ENCODE measurements at places on chromosomes 1 and 21. TPM values are rescaled to one million over a fixed set of nuclear protein-coding genes. Genes with fewer than 3 reads are reported as not detected.

- H3K36me3 ChIP-seq, result no peaks in the 10 kb centered on the region
- H3K4me3 ChIP-seq, result no peak overlapping the region
- H3K4me1 ChIP-seq, result no peaks in the 10 kb centered on the region
- no peak overlapping the region for H3K27ac ChIP-seq
Observed at GRCh38 chr1:184283999-184284398, 102.8 kb upstream of the C1orf21 start.

DNA sequence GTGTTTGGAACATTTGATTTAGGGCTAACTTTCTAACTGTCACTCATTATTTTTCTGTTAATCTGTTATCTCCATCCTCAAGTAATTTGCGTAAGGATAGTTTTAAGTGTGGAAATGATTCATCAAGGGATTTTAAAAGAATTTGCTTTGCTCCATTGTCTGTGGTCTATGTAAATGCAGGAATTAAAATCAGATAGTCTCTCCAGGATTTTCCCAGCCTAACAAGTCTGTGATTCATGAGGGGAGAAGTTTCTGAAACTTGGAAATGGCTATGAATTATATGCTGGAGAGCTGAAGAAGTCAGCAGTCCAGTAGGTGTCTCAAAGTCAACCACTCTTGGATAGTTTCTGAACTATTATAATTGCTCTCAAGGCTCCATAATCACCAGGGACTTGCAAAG, 264.5 kb downstream of the MRPL39 start:
- H3K4me3 ChIP-seq, result no peak overlapping the region
- H3K36me3 ChIP-seq, result no peaks in the 10 kb centered on the region
- H3K27ac ChIP-seq, result no peak overlapping the region
- peaks cover 10% of the 10 kb centered on the region for H3K27me3 ChIP-seq
- no peaks in the 10 kb centered on the region for H3K4me1 ChIP-seq

GRCh38 chr1:200181861-200182260, 154.4 kb downstream of the NR5A2 start:
- no peak overlapping the region for H3K27ac ChIP-seq
- no peak for DNase-seq
- peaks cover 1% of the 10 kb centered on the region for H3K36me3 ChIP-seq
- peaks cover 3% of the 10 kb centered on the region for H3K27me3 ChIP-seq

- DNase-seq, result peak; percentile 75
- H3K4me1 ChIP-seq, result peaks cover 42% of the 10 kb centered on the region
- peaks cover 59% of the 10 kb centered on the region for H3K36me3 ChIP-seq
- peak overlapping the region; percentile 85 for H3K27ac ChIP-seq
- H3K27me3 ChIP-seq, result no peaks in the 10 kb centered on the region
Observed at GRCh38 chr1:24910751-24911650, 19.1 kb downstream of the RUNX3 start.

The CTSS gene
- total RNA-seq, result 37.7 TPM

The MCOLN3 gene
- 0.30 TPM for total RNA-seq
